ENCODE measurements at places on chromosomes 1 and 21.

DNA sequence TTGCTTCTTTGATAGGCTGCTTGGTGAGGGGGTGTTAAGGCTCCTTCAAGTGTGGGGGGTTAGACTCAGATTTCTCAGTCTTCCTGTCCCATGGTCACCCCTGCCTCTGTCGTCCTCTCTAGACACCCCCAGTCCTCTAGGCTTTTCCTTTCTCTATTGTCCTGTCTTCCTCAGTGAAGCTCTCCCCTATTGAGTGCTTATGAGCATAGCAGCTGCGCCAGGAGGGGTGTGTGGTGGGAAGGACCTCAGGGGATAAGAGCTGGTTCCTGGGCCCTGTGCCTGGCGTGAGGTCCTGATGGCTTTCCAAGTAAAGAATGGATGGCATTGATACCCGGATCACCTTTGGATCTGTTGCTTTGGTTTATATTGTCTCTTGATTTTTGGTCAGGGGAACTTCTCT, 69.1 kb downstream of the DIP2A start:
- no peak for DNase-seq

GRCh38 chr1:179820226-179820970, 57.2 kb downstream of the TOR1AIP2 start:
- no peak for DNase-seq

- DNase-seq, result no peak
Measured at GRCh38 chr1:162982364-162982763, 86.8 kb upstream of the RGS4 start.

DNA sequence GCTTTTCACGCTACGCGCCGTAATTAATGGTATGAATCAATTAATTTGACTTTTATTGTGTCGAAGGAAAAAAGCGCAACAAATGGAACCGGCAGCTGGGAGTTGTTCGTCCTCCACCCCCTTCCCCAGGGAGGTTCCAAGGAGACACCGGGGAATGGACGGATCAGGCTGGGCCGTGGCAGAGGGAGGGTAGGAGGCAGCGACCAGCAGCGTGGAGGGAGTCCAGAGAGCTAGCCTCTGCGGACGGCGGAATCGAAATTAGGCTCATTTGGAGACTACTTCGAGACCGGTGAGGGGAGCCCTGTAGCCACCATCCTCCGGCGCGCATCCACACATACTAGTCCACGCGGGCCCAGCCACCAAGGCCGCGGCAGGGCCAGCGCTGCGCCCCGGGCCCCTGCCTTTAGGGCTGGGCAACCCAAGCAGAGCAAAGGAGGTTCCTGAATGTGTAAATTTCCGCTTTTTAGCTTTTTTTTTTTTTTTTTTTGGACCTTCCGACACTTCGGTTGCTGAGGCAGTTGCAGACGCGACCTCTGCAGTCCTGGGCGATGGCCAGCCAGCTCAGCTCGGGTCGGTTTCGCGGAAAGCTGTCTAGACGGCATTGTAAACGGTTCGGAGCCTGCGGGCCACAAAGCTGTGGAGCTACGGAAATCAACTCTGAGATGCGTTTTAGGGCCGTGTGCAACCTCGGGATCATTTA, 2.2 kb upstream of the FOXD3 start:
- no peak for DNase-seq

DNA sequence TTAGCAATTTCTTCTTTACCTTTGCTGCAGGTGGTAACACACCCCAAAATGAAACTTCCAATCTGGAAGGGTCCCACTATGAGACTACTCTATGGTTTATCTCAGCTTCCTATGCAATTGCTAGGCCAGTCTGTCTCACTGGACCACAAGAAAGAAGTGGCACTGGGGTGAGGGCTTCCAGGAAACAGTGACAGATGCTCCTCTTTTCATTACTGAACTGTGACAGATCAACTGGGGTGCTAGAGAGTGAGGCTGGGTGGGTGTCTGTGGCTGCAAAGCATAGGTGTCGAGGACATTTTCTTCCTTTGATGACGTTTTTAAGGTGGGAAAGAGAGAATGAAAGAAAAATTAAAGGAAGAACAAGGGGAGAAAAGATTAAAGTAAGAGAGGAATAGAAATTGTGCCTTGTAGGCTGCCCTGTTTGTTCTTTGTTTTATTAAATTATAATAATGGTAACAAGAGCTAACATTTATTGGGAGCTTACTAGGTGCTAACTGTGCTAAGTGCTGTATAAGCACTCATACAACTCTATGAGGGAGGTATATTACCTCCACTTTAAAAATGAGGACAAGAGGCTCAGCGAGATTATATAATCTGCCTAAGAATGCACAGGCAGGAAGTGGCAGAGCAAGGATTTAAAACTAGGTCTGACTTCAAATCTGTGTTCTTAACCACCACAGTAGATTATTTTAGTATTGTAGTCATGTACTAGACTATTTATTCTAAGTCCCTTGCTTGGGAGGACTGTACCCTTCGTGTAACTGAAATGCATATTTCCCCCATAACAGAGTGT, 27.8 kb upstream of the DMRTA2 start:
- DNase-seq, result no peak

- DNase-seq, result no peak
Measured at GRCh38 chr1:245589316-245589715, 434.5 kb downstream of the KIF26B start.

DNA sequence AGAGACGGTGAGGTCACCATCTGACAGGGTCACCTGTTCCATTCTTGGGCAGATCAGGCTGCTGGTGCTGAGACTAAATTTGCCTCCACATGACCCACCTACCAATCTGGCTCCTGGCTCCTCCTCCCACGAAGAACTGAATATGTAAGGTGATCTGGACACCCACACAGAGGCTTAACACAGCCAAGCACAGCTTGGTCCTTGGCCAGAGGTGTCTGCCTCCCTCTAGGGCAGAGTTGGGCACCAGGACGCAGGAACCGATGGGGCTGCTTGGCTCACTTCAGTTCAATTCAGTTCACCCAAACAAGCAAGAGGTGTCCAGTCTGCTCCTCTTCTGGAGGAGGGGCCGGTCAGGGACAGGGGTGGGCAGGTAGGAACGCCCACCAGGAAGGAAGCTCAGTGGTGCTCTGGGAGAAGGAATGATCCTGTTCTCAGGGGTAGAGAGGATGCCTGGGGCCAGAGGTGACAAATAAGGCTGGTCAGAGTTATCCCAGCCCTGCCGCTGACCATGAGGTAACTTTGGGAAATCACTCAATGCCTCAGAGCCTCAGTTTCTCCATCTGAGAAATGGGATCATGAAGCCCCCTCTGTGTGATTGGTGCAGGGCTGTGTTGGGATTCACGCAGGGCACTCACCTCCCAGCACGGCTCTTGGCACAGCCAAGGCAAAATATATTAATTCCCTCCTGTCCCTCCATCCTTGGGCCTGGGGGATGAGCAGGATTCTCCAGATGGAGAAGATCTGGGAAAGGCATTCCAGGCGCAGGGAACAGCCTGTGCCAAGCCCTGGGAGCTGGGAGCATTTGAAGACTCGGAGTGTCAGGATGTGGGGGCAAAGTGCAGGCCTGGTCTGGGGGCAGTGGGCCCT, 284.5 kb downstream of the PTPRU start:
- peak; percentile 43 for DNase-seq

GRCh38 chr1:38858833-38859560, 575 bp downstream of the RRAGC start:
- DNase-seq, result peak; percentile 60

DNA sequence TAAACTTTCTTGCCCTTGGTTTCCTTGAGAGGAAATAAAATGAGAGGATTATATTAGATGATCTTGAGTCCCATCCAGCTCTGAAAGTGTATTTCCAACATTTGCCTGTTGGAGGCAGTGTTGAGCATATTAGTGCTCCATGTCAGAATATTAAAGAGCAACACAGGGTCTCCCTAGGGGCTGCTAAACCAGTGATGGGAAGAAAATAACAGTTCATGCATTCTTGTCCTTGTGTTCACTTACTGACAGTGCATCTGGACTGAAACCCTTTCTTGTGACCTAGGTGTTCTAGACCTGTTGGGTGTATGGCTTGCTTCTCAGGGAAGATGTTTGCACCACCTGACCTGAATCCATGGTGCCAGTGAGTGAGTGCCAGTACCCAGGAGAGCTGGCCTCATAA, 124.7 kb upstream of the KIAA0040 start:
- DNase-seq, result no peak

DNA sequence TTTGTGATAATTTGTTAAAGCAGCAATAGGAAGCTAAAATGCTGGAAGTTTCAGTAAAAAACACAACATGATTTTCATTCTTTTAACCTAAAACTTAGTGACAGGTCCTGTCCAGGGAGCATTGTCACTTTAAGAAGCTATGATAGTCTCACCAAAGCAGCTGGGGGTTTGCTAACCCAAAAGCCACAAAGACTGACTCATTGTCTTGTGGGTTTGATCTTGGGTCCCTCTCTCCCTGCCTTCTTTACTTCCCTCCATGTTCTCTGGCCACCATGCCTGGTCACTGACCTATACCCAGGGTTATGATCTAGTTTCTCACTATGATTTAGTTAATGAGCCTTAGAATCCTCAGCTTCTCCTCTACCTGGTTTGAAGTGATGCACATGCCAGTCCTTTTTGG, 213.5 kb upstream of the PTGFR start:
- DNase-seq, result no peak

DNA sequence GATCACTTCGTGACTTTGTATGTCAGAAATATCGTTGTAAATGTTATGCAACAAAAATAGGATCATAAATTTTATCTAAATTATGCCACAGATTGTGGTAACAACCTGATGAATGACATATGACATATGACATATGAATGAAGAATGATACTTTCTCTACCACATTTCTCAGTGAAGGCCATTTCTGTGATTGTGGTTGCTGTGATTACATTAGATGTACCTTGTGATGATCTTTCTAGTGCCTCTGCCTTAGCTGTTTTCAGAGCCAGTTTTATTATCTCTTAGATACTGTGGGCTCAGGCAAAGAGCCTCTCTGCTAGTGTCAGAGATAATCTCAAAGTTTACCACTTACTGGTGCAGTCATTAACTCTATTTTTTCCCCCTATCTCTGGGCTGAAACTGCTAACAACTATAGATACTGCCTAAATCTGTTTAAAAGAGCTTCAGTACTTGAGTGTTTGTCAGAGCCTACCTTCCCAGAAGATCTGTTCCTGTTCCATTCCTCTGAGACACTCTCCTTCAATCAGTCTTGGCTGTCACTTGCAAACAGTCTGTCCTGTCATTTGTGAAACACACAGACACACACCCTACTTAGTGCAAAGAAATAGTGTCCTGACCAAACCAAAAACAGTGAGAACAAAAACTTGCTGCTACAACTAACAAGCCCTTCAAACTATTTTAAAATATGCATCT, 55.5 kb downstream of the HMCN1 start:
- DNase-seq, result no peak

- no peak for DNase-seq
Measured at GRCh38 chr21:26366781-26367180, 196.2 kb upstream of the APP start.

DNA sequence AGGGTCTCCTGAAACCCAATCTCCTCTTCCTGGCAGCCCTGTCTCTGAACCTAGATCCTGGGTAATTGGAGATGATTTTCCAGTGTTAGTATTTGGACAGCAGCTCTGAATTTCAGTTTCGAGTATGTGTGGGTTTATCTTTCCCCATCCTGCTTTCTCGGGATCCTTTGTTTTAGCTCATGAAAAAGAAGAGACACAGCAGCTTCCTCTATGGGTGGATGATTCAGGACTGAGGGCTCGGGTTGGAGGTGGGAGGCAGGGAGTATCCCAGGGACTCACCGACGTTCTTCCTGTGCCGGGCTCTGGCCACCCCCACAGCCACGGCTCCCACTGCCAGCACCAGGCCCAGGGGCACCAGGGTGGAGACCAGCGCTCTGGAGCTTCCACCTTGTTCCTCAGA, 10.4 kb upstream of the FCMR start:
- DNase-seq, result no peak

- no peak for DNase-seq
Measured at GRCh38 chr1:60331647-60332046, 258.1 kb upstream of the C1orf87 start.

DNA sequence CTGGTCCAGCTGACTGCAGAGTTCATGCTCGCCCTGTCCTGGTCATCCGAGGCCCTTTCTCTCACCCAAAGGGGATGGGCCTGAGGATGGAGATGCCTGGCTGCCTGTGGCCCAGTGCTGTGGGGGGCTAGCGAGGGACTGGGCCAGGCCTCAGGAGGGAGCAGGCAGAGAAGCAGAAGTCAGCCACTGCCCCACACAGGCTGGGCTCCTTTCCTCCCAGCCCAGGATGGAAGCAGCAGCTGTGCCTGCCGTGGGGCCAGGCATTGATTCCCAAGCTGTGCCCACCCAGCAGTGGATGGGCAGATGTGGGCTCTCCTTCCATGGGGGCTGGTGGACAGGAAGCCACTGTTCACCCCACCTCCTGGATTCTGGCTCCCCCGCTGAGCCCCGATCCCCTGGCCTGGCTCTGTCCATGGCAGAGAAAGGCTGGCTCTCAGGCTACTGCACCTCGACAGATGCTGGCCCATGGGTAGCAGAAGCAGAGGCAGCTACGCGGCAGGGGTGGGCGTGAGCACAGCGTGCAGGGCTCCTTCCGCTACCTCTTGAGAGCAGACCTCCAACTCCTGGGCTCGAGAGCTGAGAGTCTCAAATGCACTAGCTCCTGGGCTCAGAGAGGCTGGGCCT, 24.6 kb downstream of the RUNX3 start:
- peak; percentile 28 for DNase-seq

DNA sequence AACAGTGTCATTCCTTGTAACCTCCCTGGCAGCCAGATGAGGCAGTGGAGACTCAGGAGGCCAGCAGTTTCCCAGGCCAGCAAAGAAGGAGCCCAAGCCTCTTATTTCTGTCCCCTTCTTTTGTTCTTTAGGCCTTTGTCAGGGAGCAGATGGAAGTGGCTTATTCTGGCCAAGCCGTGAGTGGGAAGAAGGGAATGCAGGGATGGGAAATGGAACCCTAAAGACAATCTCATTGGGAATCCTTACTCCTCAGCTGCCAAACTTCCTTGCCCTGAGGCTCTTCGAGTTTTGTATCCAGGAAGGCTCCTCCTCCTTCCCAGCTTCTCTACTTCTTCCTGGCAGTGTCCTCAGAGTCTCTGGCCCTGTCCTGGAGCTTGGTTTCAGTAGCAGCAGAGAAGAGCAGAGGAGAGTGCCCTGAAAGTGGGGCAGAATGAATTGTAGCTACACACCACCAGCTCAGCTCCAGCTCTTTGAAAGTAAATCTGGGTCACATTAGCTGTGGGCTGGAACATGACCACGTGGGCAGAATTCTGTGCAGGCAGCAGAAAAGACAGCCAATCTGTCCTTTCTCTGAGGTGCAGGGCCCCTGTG, 63.9 kb downstream of the NDUFS5 start:
- no peak for DNase-seq

GRCh38 chr1:81803431-81804110, 2.8 kb downstream of the ADGRL2 start:
- DNase-seq, result no peak

- no peak for DNase-seq
Measured at GRCh38 chr1:202531472-202531811, 178.8 kb downstream of the SYT2 start.

GRCh38 chr1:41573785-41574713, 89.6 kb upstream of the EDN2 start:
- DNase-seq, result peak; percentile 77

- DNase-seq, result no peak
Measured at GRCh38 chr1:17653728-17654351, 101.3 kb upstream of the ACTL8 start.

DNA sequence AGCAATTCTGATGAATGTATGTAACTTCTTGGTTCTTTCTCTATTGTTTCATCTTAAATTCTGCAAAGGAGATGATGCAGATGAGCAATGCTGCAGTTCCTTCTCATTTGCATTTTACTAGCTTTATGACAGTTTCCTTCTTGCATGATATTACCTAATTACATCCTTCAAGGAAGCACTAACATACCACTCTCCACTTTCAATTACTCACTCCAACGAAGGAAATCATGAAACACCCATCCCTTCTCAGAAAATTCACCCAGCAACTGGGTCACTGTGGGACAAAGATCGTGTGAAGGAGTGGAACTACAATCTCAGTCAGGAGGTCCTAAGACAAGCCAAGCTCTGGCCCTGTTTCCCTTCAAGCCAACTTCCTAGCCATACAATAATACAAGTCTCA, 142.3 kb downstream of the CHD1L start:
- DNase-seq, result no peak
